Pulmonary artery endothelial cell (primary cell): ENCODE measurements at places on chromosomes 1 and 21. TPM values are rescaled to one million over a fixed set of nuclear protein-coding genes. Genes with fewer than 3 reads are reported as not detected.

KRTAP7-1 gene
- not detected in 2 replicates for total RNA-seq

- DNase-seq: no peak
Measured at GRCh38 chr1:24898152-24898908, 31.7 kb downstream of the RUNX3 start.

- DNase-seq: no peak
Measured at GRCh38 chr1:26645734-26646133, 50.1 kb upstream of the ARID1A start.

GRCh38 chr1:41978986-41979385, 60.3 kb upstream of the HIVEP3 start:
- DNase-seq: no peak

ZNF593 gene
- 32.4 and 43.9 TPM in 2 replicates for total RNA-seq

DNA sequence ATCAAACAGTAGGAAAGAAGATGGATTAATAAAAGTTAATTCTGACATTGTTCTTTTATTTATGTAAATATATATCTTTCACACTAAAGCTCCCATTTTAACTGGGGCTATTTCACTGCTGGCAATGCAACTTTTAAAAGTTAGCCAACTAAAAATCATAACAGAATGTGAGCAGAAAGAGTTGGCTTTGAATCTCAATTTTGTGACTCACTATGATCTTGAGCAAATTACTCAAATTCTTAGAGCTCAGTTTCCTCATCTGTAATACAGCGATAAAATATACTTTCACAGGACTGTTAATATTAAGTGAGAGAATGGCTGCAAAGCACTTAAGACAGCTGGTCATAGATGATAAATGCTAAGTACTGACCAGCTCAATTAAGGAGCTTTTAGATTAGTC, 10.8 kb downstream of the EFCAB14 start:
- no peak for DNase-seq

DNA sequence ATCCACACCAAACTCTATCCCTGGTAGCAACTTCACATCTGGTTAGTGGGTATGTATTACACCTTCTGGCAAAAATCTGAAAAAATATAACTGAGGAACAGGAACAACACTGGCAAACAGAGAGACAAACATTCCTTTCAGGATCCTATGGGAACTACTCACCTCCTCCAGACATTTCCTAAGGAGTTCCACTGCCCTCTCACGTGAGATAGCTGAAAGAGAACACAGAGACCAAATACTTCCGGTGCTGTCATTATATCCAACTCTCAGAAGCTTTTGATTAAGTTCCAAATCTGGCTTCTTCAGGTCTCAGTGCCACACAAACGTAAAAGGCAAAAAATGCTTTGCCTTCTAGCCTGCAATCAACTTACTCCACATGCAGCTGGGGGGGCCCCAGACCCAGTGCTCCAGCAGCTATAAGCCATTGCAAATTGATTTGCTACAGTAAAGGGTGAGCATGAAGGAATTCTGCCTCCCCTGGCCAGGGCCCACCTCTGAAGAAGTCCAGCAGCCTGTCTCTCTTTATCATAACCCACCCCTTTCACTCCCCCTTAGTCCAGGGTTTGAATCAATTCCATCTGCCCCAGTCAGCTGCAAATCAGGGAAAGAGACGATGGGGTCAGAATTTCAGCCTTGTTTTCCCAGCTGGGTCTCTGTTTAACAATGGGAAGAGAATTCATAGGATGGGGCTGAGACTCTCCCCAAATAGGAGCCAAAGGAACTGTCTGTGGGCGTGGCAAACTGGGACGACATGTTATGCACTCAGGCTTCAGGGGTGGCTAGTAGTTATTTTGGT, 32.2 kb downstream of the TFAP2E start:
- DNase-seq: no peak

- DNase-seq: no peak
Measured at GRCh38 chr1:169692756-169693460, 18.5 kb downstream of the SELL start.

DNA sequence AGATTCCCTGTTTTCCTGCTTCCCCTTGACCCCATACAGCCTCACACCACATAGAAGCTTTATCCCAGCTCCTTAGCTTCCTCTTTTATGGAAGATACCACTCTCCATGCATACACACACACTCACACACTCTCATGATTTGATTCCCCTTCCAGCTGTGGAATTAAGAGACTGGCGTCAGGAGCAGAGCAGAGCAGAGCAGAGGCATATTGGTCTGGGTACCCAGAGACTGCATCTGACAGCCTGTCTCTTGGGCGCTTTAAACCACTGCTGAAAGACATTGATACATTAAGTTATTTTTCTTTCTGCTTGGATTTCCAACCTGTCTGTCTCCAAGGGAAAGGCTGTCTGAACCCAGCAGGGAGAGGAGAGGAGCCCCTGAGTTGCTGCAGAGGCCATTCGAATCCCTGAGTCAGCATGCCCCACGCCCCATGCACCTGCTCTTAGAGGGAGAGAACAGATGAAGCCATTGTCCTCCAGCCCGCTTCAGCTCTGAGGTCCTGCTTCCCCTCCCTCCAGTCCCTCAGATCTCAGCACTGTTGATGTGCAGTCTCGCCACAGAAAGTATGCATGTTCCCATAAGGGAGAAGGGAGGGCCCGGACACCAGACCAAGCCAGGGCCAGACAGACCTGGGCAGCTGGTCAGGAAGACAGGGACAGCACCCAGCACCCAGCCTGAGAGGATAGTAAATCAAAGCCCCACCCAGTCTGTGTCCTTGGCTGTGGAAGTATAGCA, 66.7 kb upstream of the GJB5 start:
- DNase-seq: no peak

CR1L gene
- not detected in 2 replicates for total RNA-seq

DNA sequence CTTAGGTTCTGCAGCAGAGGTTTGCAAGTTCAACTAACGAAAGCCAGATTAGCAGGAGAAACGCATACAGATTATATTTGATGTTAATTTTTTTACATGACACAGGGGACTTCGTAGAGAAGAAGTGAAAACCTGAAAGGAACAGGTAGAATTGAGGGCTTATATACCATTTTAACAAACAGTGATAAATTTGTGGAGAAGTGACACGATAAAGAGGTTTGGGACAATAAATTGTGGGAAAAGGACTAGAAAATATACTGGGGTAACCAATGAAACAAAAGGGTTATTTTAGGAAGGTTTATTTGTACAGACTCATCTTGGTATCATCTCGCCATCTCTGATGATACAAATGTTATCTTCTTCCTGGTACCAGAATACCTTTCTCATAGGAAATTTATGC, 452.9 kb downstream of the SETD4 start:
- DNase-seq: no peak

GRCh38 chr1:99469550-99469971, 176.4 kb upstream of the PALMD start:
- no peak for DNase-seq

DNA sequence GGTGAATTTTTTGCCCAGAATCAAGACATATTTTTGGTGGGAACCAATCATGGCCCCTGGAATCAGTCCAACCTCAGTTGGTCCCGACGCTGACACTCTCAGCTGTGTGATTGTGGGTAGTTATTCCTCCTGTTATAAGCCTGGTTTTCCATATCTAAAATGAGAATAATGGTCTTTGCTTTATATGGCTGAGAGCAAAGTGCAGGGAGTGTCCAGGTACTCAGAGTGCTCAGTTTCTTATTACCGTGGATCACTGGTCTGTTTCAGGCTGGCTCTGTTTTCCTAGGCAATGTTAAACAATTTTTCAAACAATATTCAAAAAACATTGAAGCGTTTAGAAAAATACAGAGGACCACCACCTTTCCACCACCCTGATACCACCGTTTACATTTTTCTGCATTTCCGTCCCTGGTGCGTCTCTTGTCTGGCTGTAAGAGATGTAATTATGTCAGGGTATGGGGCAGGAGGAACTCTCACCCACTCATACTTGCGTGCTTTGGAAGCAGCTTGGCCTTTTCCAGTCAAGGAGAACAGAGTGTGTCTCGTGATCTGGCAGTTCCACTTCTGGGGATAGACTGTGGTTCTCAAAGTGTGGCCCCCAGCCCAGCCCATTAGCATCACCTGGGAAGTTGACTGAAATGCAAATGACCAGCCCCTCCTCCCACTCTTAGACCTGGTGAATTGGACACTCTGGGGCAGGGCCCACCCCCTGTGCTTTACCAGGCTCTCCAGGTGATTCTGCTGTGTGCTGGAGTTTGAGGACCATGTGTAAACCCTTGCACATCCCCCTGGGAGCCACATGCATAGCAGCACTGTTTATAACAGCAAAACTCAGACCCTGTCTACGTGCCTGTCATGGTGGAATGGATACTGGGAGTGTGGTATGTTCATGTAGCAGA, 6.8 kb downstream of the MX1 start:
- DNase-seq: no peak

DNA sequence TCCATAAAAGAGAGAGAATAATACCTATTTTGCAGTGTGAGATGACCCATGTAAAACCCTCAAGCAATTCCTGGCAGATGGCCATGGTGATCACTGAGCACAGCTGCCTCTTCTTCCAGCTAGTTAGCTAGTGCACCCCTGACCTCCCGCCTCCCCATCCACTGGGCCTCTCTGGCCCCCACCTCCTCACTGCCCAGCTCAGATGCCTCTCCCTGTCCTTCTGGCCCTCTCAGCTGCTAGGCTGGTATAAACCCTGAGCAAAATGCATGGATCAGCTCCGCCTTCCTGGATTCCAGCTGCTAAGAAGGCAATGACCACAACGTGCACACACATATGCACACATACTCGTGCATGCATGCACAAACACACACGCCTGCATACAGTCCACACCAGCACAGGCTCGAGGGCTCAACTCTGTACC, 117.2 kb downstream of the DMRTB1 start:
- DNase-seq: no peak

LY9 gene
- not detected in 2 replicates for total RNA-seq

EFNA4 gene
- total RNA-seq: 6.5 and 10.9 TPM in 2 replicates
